ENCODE measurements at places on chromosomes 6 and 20.

DNA sequence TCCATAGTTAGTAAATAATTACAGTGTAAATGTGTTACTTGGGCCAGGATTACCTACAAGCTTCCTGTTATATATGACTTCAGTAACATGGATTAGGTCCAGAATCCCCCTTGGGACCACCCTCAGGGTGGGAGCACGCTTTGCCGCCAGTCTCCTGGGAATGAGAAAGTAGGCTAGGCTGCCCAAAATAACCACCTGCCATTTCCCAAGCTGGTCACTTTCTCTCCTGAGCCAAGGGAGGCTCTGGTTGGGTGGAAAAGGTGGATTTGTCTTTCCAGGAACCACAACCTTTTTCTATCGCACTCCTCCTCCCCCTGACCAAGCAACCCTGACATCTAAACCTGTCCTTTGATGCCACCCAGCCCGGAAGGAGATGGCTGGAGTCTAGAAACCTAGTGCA, 9.6 kb upstream of the RIMS4 start:
- no peak for DNase-seq

DNA sequence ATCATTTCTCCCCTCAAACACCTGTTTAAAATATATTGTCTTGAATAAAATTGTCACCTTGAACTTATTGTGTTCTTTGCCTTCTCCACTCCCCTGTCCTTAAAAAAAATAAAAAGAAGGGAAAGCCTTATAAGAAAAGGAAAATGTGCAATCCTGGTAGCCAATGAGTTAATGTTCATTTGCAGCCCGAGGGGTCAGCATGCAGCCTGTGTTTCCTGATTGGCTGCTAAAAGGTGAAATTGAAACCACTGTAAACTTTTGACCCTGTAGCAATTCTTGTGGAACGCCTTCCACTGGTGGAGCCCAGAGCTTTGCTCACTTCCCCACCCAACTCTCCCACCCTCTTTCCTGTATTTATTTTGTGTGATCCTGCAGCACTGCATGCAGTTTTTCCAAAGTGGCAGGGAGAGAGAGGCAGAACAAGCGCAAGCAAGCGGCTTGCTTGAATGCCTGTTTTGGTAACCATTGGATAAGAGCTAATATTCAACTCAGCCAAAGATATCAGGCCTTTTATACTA, 74.9 kb downstream of the NCOA3 start:
- DNase-seq: peak; percentile 75

- DNase-seq: no peak
These were observed 101.1 kb downstream of the PSMB1 start for GRCh38 chr6:170451762-170452651.

DNA sequence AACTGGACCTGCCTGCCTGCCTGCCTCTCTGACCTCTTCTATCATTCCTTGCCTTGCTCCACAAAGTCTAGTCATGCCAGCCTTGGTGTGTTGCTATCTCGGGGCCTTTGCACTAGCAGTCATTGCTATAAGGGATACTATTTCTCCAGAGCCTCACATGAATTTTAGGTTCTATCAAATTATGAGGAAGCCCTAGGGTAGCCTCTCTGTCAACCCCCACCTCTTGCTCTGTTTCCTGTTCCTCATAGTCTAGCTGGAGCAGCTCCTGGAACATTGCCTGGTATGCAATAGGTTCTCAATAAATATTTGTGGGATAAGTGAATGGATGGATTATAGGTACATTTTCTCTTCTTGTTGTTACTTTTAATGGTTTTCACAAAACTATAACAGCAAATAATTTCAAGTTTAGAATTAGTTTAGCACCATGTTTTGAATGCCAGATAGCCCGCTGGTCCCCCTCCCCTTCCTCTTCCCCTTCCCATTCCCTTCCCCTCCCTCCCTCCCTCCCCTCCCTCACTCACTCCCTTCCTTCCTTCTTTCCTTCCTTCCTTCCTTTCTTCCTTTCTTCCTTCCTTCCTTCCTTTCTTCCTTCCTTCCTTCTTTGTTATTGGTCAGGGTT, 46.9 kb upstream of the DTNBP1 start:
- peak; percentile 60 for DNase-seq

DNA sequence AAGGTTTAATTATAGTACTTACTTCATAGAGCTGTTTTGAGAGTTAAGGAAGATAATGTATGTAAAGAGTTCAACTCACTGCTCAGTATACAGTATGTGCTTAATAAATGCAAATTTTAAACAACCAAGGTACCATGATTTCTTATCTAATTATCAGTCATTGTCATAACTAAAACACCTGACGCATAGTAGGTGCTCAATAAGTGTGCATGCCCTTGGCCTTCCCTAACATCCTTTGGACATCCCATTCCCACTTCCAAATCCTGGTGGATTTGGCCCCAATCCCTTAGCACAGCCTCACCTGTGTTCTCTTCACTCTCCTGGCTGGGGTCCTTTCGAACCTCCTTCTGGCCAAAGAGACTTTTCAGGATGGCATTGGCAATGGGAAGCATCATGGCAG, 41.1 kb downstream of the SLC13A3 start:
- DNase-seq: no peak

- DNase-seq: peak; percentile 53
These were observed 34.0 kb upstream of the FANCE start for GRCh38 chr6:35417979-35418661.

DNA sequence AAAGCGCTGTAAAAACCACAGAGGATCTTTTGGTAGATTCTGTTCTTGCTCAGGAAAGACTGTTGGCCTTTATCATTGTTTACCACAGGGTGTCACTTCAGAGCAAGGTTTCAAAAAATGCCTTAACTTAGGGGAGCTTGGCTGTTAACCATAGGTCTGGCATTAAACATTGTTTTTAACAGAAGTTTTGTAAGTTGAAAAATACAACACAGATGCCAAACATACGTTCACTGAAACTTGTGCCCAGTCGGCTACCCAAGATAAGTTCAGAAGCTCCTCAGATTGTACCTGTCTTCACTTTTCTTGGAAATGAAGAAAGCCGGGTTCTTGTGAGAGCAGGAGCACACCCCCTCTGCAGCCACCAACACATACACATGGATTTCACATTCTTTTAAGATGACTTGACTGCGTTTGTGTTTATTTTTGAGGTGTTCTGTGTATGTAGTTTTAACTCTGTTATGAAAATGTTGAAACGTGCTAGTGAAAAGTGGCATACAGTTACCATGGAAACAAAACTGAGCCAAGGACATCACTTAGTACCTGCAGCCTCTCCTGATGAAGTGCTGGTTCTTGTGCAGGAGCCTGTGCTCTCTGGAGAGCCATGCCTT, 64.9 kb downstream of the SYCP2L start:
- DNase-seq: peak; percentile 9

- no peak for DNase-seq
These were observed 231.6 kb downstream of the HTR1B start for GRCh38 chr6:77231438-77232305.

DNA sequence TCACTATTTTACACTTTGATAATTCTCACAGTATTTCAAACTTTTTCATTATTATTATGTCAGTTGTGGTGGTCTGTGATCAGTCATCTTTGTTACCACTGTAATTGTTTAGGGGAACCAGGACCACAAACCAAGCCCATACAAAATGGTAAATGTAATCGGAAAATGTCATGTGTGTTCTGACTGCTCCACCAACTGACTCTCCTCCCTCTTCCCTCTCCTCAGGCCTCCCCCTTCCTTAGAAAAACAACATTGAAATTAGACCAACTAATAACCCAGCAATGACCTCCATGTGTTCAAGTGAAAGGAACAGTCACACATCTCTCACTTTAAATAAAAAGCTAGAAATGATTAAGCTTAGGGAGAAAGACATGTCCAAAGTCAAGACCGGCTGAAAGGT, 63.8 kb downstream of the GMDS start:
- no peak for DNase-seq

GRCh38 chr6:82957868-82958245, 107.8 kb downstream of the UBE3D start:
- DNase-seq: no peak

DNA sequence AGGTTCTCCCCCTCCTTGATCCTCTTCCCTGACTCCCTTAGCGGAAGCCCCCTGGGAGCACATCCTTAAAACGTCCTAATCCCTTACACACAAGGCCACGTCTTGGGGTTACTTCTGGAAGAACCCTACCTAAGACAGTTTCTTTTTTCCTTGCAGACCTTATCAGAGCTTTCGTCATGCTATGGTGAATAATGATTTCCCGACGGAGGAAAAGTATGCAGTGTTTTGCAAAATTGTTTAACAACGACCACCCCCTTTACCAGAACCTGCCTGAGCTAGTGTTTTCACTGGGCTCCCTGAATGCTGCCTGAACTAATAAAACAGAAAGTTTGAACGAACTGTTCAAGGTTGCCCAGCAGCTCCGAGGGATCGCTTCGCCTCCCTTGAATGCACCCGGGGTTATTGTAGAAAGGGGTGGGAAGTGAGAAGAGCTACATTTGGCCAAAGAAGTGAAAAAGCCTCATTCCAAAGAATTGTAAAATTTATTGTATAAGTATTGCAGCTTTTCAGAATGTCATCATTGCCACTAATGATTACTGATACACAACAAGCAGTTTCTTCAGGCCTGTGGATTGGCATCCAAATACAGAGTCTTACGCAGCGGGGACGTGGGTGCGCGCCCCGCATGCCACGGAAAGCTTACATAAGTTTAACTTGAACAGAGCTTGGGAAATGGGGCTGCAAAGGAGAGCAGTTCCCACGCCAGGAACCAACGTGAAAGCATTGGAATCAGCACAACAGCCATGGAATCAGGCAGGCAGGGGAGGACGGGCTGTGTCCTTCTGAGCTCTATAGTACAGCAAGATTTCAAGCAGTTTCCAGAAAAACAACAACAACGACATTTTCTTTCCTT, 27.9 kb upstream of the ZBP1 start:
- no peak for DNase-seq

DNA sequence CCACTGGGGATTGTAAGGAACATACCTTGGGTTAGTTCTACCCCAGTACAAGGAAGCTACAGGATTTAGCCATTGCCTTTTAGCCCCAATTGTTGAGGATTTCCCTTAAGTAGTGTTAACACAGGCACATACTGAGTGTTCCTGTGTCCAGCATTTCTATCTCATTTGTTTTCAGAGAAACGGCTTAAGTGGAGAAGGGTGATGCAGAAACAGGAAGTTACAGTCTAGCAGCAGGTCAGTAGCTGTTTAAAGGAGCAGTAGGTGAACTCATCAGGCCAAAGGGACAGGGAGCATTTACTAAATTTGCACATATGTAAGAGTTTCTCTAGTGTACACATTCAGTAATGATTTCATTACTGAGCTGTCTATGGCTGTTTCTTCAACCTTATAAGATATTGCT, 644.2 kb upstream of the GJE1 start:
- peak; percentile 23 for DNase-seq

- no peak for DNase-seq
These were observed 22.6 kb downstream of the GHRH start for GRCh38 chr20:37238935-37239451.

GRCh38 chr6:659716-660581, 3.0 kb upstream of the HUS1B start:
- no peak for DNase-seq

DNA sequence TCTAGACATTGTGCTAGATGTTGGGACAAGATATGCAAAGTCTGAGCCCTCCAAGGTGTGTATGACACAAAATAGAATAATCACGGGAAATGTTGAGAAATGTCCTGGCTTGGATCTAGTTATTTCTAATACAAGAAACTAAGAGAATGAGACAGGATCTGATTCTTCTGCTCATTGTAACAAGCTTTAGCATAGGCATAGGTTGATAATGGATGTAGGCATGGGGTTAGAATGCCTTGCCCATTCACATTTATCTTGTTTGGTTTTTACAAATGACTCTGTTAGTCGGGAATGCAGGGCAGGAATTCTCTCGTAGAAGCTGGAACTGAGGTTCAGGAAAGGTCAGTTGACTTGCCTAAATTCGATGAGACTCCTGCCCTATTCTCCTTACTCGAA, 1.5 kb upstream of the SLC26A8 start:
- no peak for DNase-seq

- no peak for DNase-seq
These were observed 37.0 kb upstream of the ASCC3 start for GRCh38 chr6:100918152-100918551.

GRCh38 chr6:132084811-132085509, 133.8 kb upstream of the CCN2 start:
- no peak for DNase-seq

- DNase-seq: no peak
These were observed 165.6 kb upstream of the OGFRL1 start for GRCh38 chr6:71123051-71123450.

DNA sequence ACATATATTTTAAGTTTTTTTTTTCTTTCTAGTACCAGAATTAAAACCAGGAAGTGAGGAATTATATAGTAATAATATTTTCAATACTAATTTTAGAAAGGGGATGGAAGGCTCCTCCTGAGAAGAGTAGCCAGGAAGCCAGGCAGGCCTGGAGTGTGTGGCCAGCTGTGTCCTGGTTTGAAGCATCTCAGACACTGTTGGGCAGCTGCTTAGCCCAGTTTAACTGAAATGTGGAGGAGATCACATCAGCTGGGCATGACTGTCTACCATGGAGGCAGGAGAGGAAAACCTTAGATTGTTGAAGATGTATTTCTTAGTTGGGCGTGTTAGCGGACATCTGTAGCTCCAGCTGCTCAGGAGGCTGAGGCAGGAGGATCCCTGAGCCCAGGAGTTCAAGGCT, 142.2 kb downstream of the ARID1B start:
- no peak for DNase-seq

- DNase-seq: no peak
These were observed 95.0 kb downstream of the TCP11 start for GRCh38 chr6:35046103-35046502.

- no peak for DNase-seq
These were observed 265.5 kb downstream of the KHDC1L start for GRCh38 chr6:72959821-72960220.

Data from suppressor macrophage (primary cell).